Stimulated activated CD4-positive, alpha-beta T cell treated with anti-CD3 and anti-CD28 coated beads, TNF-alpha, amount 100 ng/mL, for 24 hours (primary cell): ENCODE measurements at places on chromosomes 12 and 14.

- DNase-seq: no peak
Observed at GRCh38 chr12:118391836-118392235, 15.5 kb downstream of the SUDS3 start.

DNA sequence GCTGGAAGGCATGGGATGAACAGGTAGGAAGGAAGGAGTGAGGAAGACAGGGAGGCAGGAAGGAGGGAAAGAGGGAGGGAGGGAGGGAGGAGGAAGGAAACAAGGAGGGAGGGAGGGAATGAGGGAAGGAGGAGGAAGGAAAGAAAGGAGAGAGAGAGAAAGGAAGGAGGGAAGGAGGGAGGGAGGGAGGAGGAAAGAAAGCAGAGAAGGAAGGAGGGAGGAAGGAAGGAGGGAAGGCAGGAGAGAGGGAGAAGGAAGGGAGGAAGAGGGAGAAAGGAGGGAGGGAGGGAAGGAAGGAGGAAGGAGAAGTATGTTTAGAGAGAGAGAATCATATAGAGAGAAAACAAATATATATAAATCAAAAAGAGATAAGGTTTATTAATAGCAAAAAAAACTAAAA lies 175.9 kb upstream of the FOXN3 start:
- DNase-seq: no peak

GRCh38 chr12:46917821-46918220 lies 92.0 kb upstream of the SLC38A4 start:
- no peak for DNase-seq

DNA sequence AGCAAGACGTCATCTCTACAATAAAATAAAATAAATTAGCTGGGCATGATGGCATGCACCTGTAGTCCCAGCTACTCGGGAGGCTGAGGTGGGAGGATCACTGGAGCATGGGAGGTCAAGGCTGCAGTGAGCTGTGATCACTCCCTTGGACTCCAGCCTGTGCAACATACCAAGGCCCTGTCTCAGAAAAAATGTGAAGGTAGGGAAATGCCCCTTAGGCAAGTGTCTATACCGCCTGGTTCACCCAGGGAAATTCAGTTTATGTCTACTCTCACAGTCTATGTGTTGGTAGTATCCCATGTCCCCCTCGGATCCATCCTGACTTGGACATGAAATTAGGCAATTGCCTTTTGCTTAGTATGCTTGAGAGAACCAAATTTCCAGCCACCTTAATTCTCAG lies 88.4 kb upstream of the TMEM132C start:
- DNase-seq: no peak

- no peak for DNase-seq
Observed at GRCh38 chr12:132690112-132690511, 2.7 kb downstream of the PXMP2 start.

DNA sequence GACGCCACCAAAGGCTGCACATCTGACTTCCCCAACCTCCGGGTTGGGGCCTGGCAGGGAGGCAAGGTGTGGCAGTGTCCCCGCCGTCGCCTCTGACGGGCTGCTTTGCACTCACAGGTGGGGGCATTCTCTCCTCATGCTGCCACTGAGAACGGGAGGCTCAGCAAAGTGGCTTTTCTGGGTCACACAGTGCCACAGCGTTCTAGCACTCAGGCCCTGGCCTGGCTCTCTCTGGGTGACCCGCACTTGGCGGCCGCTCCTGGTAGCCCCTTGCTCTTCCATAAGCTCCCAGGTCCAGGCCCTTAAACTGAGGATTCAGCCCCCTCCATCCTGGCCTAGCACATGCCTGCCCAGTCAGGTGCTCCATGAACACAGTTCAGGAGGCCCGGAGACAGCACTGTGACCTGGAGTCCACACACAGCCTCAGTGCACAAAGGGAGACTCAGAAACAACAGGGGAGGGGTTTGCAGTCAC lies 25.2 kb downstream of the SERPINA1 start:
- DNase-seq: no peak

- DNase-seq: no peak
Observed at GRCh38 chr12:83161456-83161855, 474.8 kb downstream of the TMTC2 start.

DNA sequence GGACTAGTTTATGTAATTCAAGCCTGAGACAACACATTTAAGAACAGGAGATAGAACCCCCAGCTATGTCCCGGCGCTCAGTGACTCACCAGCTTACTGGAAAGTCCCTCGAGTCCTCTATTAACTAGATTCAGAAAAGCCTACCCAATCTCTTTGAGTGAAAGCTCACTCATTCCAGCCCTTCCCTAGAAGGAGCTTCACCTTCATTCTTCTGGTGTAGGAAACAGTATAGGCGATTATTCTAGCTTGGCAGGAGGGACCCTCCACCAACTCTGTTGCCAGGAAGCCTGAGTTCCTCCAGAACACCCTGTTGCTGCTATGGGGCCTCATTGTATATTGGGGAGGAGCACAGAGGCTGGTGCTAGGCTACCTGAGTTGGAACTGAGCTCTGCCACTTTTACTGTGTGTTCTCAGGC lies 57.2 kb upstream of the AEBP2 start:
- DNase-seq: no peak

DNA sequence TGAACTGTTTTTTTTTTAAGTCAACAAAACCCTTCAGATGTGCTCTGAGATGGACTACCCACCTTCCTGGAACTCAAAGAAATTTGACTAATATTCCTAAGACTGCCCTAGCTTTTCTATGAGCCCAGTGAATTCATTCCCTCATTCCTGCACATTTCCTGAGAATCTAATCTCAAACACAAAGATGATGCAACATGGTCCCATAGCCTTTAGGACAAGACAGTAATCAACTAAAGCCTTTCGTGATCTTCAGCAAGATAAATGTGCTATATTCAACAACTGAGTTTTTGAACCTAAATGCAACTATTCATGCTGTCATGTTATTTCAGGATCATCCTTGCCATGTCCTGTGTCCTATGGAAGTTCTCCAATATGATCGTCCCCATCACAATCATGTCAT lies 5.0 kb downstream of the SETD3 start:
- DNase-seq: no peak

- DNase-seq: no peak
Observed at GRCh38 chr12:103915306-103915705, 14.9 kb upstream of the HSP90B1 start.

- no peak for DNase-seq
Observed at GRCh38 chr14:75711796-75712211, 50.8 kb downstream of the TTLL5 start.

GRCh38 chr12:99138393-99138792 lies 493.3 kb downstream of the APAF1 start:
- DNase-seq: no peak

GRCh38 chr14:91348845-91349465 lies 68.7 kb downstream of the CCDC88C start:
- no peak for DNase-seq
